NCI-H1694 (cell line): ENCODE measurements at places on chromosomes 2 and 18.

DNA sequence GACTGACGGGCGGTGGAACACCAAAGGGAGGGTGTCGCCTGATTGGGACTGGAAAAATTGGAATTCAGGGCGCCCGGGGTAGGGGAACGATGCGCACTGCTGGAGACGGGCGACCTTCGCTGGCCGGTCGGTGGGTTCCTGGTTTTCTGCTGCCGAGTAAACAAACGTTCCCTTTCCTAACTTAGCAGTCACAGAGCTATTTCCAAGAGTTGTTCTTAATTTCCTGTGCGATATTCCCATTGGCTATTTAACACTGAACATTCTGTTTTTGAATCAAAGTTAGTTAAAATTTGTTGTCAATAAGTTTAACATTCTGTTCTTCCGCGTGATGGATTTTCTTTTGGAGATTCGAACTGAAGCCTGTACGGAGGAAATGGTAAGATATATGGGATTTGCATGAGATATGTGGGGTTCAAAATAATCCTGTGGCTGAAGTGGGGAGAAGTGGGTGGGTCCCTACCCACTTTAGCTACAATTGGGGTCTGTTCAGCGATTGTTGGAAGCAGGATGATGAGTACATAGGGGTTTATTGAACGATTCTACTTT lies 862 bp downstream of the C18orf54 start:
- no peak for DNase-seq

DNA sequence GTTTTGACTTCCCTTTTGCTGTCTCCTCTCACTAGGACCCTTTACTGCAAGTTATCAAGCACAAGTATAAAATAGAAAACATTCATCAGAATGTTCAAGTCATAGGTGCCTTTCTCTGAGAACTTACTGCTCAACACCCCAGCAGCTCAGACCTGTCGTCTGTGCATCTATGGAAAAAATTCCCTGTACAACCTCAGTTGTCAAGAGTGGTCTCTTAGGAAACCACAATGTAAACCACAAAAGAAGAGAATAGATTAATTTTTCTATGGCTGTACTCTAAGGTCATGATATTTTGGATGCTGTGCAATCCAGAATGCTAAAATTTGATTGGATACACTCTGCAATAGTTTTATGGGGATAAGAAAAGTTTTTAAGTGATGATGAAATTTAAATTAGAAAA lies 84.1 kb downstream of the RBMS1 start:
- no peak for DNase-seq

DNA sequence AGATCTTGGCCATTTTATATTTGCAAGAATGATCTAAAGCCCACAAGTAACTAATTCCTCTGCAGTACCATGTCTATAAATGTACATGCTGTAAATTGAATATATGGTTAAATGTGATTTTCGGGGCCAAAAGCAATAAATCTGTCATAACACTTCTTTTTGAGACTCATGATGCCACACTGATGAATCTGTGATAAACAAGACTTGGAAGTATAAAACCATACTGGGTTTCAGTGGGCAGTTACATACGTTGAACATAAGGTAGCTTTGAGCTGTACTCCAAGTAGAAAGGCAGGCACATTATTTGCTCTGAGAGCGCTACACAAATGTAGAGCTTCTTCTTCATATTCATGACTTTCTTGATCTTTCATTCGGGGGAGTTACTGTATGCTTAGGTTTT lies 792.2 kb downstream of the LRRTM4 start:
- no peak for DNase-seq

GRCh38 chr2:203061346-203061745 lies 46.7 kb downstream of the NBEAL1 start:
- DNase-seq: no peak

DNA sequence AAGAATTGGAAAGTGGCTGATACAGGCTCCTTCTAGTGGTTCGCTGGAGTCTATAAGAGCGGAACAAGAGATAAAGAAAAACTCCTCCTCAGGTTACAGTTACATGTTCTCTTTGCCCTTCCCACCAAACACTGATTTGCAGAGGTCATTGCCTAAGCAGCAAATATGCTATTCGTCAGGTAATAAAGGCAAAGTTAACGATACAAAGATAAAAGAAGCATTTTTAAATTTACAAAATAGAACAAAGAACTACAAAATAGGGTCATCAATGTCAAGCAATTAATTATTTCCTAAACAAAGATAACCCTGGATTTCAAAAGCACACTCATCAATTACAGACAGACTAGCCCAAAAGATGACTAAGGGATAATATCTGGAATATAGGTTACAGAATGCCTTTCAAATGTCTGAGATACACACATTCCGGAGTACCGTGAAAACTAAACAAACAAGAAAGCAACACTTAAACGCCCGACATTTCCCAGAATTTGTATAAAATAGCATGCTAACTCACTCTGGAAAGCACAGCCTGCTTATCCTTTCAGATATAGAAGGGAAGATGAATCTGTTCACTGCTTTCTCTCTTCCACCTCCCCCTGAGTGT lies 186.4 kb downstream of the MREG start:
- no peak for DNase-seq

DNA sequence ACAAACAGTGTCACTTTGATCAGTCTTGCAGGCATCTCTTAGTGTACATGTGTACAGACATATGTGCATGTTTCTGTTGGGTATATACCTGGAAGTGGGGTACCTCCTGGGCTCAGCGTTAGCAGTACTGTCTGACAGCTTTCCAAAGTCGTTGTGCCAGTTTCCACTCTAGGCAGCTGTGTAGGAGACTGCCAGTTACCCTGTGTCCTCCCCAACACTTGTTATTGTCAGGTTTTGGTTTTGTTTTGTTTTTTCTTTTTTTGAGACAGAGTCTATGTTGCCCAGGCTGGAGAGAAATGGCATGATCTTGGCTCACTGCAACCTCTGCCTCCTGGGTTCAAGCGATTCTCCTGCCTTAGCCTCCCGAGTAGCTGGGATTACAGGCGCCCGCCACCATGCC lies 6.2 kb downstream of the FKBP1B start:
- DNase-seq: no peak

DNA sequence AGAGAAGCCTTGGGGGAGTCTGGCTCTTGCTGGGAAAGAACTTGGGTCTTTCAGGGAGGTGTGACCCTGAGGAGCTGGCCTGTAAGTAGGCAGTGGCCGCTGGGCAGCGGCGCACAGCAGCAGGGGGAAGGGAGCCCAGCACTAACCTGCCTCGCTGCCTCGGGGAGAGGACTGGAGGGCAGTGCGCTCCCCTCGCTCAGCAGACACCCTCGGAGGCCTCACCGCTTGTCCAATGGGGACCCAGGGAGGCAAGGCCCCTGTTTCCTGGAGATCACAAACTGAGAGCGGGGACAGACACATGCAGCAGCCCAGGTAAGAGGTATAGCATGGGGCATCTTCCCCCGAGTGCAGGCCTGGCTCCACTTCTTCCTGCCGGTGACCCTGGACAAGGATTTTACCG lies 3.3 kb downstream of the DNMT3A start:
- DNase-seq: no peak

DNA sequence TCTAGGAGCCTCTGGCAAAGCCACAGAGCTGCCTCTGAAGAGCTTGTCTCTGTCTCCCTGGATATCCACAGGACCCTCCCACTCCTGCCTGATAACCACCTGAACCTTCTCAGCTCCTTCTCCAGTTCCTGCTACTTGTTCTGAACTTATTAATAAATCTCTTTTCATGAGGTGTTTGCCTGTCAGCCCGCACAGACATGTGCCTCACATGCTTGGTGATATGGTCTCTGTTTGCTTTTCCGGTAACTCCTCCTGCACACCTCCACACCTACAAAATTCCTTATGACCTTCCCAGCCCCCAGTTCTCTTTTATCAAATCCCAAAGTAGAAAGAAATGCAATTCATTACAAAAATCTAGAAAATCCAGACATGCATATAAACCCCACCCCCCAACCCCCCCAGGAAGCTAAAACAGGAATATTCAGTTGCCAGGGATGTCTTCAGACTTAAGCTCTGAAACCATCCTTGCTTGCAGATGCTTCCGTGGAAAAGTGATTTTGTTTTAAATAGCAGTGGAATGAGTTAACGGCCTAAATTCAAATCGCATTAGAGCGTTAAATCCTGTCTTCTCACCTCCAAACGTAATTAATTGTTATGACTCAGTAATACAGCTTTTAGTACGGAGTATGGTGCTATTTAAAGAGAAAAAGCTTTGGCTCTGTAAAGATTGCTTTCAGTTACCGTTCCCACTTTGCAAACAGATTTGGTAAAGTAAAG lies 2.1 kb upstream of the PID1 start:
- DNase-seq: no peak

GRCh38 chr2:10369269-10370255 lies 66.9 kb downstream of the HPCAL1 start:
- no peak for DNase-seq
